ENCODE measurements at places on chromosomes 16 and 17.

DNA sequence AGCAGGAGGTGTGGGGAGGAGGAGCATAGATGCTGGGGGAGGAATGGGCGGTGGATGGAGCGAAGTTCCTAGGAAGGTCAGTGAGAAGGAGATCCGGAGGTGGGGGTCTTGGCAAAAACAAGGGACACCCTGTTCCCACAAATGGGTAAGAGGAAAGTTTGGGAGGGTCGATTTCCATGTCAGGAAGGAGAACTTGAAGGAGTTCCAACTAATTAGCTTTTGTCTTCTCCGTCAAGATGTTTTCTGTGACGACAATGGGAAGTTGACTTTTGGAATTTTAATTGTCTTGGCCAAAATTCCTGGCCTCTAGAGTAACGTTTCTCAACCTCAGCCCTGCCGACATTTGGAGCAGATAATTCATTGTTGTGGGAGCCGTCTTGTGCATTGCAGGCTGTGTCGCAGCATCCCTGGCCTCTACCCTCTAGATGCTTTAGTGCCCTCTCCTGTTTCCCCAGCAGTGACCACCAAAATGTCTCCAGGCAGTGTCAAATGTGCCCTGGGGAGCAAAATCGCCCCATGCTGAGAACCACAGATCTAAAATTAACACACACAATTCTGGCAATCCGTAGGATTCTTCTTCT lies 97.1 kb downstream of the PITPNC1 start:
- H3K36me3 ChIP-seq, result no peaks in the 10 kb centered on the region
- H3K4me3 ChIP-seq, result no peak overlapping the region
- H3K27me3 ChIP-seq, result no peaks in the 10 kb centered on the region
- H3K27ac ChIP-seq, result peak overlapping the region; percentile 50

DNA sequence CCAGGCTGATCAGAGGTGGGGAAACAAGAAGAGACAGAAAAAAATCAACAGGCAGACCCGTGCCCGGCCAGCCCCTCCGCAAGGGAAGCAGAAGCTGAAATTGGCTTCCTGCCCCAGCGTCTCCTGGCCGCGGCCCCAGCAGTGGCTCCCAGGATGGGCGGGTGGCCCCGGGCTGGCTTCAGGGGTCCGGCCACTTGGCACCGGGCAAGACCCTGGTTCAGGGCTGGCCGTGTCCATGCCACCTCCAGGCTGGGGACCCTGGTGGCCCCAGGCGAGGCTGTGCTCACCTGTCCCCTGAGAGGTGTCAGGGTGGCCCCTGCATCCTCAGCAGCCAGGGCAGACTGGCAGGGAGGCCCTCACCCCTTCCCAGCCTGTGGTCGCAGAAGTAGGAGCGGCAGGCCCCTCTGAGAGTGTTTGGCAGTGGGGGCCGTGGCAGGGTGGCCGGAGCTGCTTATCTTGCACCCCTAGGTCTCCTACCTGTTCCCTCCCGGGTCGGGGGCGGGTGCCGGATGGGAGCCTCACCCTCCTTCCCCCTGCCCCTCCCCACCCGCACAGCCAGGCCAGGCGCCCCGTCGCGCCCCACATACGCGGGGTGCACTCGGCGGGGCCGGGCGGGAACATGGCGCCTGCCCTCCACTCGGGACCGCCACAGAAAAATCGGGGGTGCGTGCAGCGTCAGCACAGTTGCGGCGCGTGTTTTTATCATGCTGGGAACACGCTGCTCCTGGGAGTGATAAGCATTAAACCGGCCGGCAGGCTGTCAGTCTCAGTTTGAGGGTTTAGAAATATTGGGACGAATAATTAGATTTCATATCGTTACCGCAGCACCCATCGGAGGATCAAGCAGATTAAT lies 46.7 kb upstream of the ZC3H18 start:
- no peaks in the 10 kb centered on the region for H3K36me3 ChIP-seq
- H3K27me3 ChIP-seq, result no peaks in the 10 kb centered on the region
- no peak overlapping the region for H3K27ac ChIP-seq
- no peaks in the 10 kb centered on the region for H3K4me1 ChIP-seq
- DNase-seq, result no peak

GRCh38 chr16:25950586-25951281 lies 259.0 kb downstream of the HS3ST4 start:
- no peak for DNase-seq
- H3K36me3 ChIP-seq, result no peaks in the 10 kb centered on the region
- no peaks in the 10 kb centered on the region for H3K4me1 ChIP-seq
- no peak overlapping the region for H3K4me3 ChIP-seq
- H3K27me3 ChIP-seq, result no peaks in the 10 kb centered on the region

GRCh38 chr16:81748476-81749198 lies 30.5 kb upstream of the PLCG2 start:
- H3K27me3 ChIP-seq, result no peaks in the 10 kb centered on the region
- no peaks in the 10 kb centered on the region for H3K4me1 ChIP-seq
- DNase-seq, result no peak
- no peak overlapping the region for H3K27ac ChIP-seq
- H3K36me3 ChIP-seq, result no peaks in the 10 kb centered on the region

DNA sequence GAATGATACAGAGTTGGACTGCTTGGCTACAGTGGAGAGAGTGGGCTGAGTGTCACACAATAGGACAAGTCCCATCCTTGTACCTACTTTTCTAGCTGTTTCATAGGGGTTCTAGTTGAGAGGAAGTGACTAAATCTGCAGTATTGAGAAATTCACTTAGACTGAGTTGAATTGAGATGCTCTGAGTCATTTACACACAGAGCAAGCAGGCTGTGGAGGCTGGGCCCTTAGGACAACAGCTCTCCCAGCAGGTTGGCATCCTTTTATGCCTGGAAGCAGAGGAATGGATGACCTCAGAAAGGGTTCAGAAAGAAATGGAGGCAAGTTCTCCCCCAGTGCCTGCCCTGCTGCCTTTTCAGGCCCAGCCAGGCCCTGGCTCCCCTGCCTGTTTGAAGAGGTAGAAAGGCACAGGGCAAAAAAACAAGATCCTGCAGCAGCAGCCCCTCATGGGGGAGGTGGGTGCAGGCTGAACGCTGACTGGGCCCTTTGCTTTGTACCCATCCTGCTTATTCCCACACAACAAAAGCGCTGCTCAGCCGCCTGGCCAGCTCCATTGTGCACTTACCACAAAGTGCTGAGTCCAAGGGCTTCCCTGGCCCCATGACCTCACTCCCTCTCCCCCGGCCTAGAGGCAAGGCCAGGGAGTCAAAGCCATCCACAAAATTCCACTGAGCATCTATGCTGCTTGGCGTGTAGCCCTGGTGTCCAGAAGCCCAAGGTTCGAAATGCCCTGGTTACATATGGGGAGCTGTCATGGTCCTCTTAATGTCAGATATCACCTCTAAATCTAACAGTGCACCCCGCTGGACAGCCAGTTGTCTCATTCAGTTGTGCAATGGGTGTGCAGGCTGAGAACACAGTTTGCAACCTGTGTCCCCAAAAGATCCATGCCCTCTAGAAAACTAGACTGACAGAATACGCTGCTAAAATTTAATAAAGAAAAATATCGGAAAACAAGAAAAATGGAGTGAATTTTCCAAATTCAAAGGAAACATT lies 5.4 kb upstream of the CRYBA1 start:
- no peak overlapping the region for H3K4me3 ChIP-seq
- no peaks in the 10 kb centered on the region for H3K27me3 ChIP-seq
- H3K36me3 ChIP-seq, result no peaks in the 10 kb centered on the region
- no peak overlapping the region for H3K27ac ChIP-seq
- no peak for DNase-seq

- no peaks in the 10 kb centered on the region for H3K27me3 ChIP-seq
- H3K4me3 ChIP-seq, result no peak overlapping the region
- peaks cover 7% of the 10 kb centered on the region for H3K4me1 ChIP-seq
- H3K36me3 ChIP-seq, result no peaks in the 10 kb centered on the region
- no peak for DNase-seq
These were observed 28.9 kb upstream of the FBXW10B start for GRCh38 chr17:15648386-15648785.

DNA sequence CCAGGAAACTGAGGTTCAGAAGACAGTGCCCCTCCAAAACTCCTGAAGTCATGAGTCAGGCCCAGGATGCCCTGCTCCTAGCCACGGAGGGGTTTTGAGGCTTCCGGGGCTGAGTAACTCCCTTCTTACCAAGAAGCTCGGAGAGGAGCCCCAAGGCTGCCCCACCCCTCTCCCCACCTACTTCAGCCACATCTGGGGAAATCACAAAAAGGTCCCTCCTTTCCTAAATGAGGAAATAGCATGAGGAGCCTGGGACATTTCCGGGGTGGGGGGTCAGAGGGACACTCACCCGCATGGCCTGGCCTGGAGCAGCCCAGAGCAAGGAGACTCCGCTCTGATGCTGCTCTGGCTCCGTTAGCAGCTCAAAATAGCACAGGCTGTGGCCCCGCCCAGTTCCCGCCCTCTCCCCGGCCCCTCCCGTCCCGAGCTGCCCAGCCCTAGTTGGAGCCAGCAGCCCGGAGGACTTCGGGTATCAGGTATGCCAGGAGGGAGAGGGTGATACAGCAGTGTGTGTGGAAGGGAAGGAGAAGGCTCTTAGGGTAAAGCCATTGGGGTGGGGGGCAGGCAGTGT lies 40.1 kb downstream of the MYO18A start:
- peak overlapping the region; percentile 15 for H3K4me3 ChIP-seq
- peaks cover 8% of the 10 kb centered on the region for H3K4me1 ChIP-seq
- H3K27ac ChIP-seq, result peak overlapping the region; percentile 57
- no peaks in the 10 kb centered on the region for H3K36me3 ChIP-seq
- peak; percentile 55 for DNase-seq
- H3K27me3 ChIP-seq, result no peaks in the 10 kb centered on the region

DNA sequence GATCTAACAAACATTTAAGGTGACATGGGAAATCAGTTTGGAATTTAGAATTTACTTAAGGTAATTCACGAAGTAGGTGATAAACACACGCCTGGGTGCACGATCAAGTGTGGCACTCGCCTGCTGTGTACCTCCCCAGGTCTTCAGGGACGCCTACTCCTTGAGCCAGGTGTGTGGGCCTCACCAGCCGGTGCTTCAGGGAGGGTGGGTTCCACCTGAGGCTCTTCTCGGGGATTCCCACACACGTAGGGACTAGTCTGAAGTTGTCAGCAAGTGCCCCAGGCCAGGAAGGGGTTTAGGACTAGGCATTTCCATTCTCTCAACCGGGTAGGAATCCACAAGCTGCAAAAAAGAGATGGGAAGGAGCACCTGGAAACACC lies 9.8 kb upstream of the NAT9 start:
- no peaks in the 10 kb centered on the region for H3K36me3 ChIP-seq
- H3K4me3 ChIP-seq, result no peak overlapping the region
- DNase-seq, result no peak
- no peak overlapping the region for H3K27ac ChIP-seq

DNA sequence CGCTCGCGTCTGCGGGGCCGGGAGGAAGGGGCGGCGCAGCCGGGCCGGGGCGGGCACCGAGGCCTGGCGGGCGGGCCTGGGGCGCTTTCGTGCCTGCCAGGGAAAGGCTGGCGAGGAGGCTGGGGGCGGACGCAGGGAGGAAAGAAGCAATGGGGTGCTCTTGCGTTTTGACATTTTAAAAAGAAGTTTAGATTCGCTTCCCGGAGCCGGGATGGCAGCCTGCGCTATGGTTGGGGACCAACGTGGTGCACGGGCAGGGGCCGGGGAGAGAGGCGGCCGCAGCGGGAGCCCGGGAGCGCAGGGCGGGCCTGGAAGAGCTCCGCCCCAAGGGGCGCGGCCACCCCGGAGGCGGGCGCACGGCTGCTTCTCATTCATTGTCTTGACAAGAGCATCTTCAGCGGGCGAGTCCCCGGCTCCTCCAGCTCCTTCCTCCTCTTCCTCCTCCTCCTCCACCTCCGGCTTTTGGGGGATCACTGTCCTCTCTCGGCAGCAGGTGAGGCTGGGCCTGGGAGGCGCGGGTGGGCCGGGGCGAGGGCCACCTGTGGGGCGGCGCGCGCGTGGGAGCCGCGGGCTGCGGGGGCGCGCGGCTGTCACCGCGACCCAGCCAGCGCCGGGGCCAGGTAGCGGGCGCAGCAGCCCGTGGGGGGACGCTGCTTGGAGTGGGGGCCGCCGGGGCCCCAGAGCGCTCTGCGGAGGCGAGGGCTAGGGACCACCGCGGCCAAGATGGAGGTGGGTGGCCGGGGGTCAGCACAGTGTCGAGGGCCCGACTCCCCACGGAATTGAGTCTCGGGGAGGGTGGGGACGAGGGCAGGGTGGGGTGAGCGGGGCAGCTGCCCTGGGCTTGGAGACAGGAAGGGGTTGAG lies at the start of gene CORO1A:
CORO1A (plus strand) TSS at position 370 of the 863 bp plus-strand sequence. CDS start 1,608 bp downstream, outside the sequence.
- H3K4me1 ChIP-seq, result no peaks in the 10 kb centered on the region
- peak; percentile 77 for DNase-seq
- H3K27me3 ChIP-seq, result no peaks in the 10 kb centered on the region
- peak within 1 kb of the TSS; percentile 48 for H3K4me3 ChIP-seq

DNA sequence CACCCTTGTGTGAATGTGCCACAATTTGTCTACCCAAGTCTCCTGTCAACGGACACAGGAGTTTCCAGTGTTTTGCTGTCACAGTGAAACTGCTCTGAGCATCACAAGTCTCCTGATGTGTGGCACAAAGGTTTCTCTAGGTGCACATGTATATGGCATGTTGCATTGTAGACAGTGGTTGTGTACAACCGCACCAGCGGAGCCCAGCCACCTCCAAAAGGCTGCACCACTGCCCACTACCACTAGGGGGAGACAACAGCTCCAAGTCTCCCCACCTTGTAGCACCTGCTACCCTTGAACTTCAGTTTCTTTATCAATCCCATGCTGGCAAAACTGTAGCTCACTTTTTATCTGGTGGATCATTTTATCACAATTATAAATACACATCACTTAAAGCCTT lies 95.5 kb upstream of the ZNF469 start:
- no peaks in the 10 kb centered on the region for H3K36me3 ChIP-seq
- DNase-seq, result no peak
- H3K27me3 ChIP-seq, result no peaks in the 10 kb centered on the region
- H3K27ac ChIP-seq, result no peak overlapping the region

- H3K27ac ChIP-seq, result no peak overlapping the region
- peak; percentile 33 for DNase-seq
- H3K36me3 ChIP-seq, result no peaks in the 10 kb centered on the region
These were observed 22.4 kb downstream of the SPNS2 start for GRCh38 chr17:4520894-4521600.

DNA sequence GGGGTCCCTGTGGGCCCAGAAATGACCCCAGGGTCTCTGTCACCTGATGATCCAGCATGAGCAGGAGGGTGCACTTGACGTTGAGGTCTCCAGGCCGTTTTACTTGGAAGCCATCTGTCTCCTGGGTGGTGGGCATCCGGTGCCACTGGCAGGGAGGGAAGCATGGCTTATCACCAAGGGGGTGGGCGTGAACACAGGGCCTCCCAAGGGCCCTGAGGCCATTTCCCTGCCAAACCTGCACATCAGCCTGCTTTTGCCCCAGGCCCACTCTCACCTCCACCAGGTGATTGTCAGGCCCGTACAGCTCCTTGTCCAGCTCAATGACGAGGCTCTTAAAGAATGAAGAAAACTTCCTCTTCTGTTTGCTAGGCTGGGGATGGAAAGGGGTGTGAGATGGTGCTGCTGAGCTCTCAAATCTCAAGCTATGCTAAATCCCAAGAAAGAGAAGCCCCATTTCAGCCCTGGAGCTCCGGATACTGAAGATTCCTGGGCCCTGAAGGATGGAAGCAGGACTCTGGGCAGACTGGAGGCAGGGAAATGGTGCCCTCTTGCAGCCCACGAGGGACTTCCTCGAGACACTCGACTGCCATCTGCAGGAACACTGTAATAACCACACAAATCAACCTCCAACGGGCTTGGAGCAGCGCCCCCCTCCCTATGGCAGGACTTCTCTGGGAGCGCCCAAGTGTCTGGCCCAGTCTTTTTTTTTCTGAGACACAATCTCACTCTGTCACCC lies 7.1 kb upstream of the FTSJ3 start:
- H3K36me3 ChIP-seq, result peaks cover 34% of the 10 kb centered on the region
- H3K4me3 ChIP-seq, result no peak overlapping the region
- no peaks in the 10 kb centered on the region for H3K27me3 ChIP-seq
- H3K27ac ChIP-seq, result peak overlapping the region; percentile 35
- H3K4me1 ChIP-seq, result peaks cover 23% of the 10 kb centered on the region
- peak; percentile 60 for DNase-seq

GRCh38 chr17:8868529-8868951 lies 1.1 kb upstream of the PIK3R6 start:
- no peaks in the 10 kb centered on the region for H3K27me3 ChIP-seq
- DNase-seq, result no peak
- H3K36me3 ChIP-seq, result no peaks in the 10 kb centered on the region
- no peaks in the 10 kb centered on the region for H3K4me1 ChIP-seq
- H3K27ac ChIP-seq, result no peak overlapping the region

Measured in prostate gland (tissue), 2 donors.